CD4-positive, alpha-beta T cell treated with Interleukin-17A for 1 hour (primary cell): ENCODE measurements at places on chromosomes 12 and 14.

GRCh38 chr14:64654901-64655300 lies 49.3 kb upstream of the PLEKHG3 start:
- DNase-seq = no peak

DNA sequence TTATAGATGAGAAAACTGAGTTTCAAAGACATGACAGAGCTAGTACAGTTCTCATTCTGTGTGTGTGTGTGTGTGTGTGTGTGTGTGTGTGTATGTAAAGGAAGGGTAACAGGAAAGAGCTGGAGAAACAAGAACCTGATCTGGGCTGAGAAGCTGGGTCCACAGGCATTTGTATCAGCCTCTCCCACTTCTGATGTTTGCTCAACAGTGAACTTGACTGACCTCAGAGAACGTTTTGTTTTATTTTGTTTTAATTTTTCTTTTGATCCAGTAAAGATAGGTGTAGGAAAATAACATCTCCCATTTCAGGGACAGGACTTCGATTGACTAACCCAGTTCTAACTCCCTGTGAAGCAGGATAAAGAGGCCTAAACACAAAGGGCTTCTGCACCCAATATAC lies 85.4 kb downstream of the STXBP6 start:
- DNase-seq = no peak

- peak; percentile 58 for DNase-seq
These were observed 19.7 kb downstream of the VDR start for GRCh38 chr12:47885012-47885501.

- peak; percentile 38 for DNase-seq
These were observed 98.8 kb downstream of the CALM1 start for GRCh38 chr14:90495357-90496276.

DNA sequence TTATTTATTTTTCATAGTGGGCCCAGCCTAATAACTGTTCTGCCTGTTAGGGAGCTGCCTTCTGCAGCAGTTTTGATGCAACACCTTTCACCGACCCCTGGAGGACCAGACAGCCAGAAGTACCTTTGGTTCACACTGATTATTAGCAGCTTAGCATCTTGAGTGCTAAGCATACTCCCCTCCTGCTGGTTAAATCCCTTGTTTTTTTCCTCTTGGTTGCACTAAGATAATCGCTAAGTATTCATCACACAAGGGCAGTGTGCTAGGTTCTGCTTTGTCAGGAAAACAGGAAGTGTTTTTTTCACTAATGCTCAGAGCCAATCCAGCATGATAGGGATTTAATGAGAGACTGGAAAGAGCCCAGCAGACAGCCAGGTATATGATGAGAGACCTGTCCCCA lies 437.0 kb downstream of the FUT8 start:
- DNase-seq = no peak

- no peak for DNase-seq
These were observed 88.4 kb upstream of the PRKD1 start for GRCh38 chr14:30016002-30016401.

DNA sequence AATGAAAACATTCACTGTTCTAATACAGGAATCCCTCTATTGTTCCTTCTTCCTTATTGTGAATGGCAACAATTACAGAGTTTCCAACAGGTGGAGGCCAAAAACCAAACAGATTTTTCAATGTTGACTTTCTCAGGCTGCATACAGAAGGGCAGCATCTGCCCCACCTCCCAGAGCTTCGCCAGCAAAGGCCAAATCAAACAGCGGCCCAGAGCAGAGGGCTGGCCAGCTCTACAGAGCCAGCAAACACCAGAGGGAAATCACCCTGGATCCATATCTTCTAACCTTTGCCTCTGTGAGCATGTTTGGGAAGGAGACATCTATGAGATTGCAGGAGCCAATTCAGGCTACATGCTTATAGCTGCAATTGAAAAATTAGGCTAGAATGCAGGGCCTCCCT lies 4.4 kb upstream of the CRACR2A start:
- no peak for DNase-seq

GRCh38 chr14:84074626-84075025 lies 1455.3 kb upstream of the FLRT2 start:
- DNase-seq = no peak

GRCh38 chr14:106174206-106174605 lies 647.8 kb downstream of the TMEM121 start:
- DNase-seq = peak; percentile 78

GRCh38 chr14:67705211-67705610 lies 3.5 kb downstream of the RDH12 start:
- DNase-seq = no peak

DNA sequence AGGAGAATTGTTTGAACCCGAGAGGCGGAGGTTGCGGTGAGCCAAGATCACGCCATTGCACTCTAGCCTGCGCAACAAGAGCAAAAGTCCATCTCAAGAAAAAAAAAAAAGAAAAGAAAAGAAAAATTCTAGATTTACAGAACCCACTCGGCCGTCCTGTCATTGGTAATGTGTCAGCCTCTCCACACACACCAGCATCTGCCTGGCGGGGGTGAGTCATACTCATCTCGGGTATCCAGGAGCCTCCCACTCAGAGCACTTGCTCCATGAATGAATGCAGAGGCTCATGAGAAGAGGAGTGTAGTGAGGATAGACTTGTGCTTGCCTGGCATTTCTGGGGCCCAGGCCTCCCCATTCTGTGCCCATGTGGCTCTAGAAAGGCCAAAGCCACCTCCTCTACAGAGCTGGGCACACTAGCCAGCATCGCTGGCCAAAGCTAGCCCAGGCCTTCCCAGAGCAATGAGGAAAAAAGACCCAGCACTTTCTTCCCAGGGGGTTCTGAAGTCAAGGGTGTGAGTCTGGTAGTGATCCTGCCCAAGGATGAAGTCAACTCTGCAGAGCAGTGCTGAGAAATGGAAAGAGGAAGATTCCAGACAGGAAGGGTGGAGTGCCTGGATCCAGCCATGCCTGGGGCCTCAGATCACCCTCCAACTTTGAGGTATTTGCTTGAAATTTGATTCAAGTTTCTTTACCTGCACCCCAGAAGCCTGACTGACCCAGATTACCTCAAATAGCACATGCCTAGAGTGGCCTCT lies 31.2 kb upstream of the KLC1 start:
- no peak for DNase-seq

DNA sequence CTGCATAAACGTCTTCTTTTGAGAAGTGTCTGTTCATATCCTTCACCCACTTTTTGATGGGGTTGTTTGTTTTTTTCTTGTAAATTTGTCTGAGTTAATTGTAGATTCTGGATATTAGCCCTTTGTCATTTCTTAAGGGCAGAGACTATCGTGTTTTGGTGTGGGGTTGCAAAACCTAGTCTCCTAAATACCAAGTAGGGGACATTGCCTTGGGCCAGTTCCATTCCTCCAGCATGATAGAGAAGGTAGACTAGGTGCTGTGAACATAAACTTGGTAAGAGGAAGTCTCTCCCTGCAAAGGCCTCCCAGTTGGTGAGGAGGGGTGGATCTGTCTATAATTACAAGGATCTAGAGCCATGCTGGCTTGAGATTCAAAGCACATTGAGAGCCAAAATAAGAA lies 390.7 kb downstream of the VRK1 start:
- DNase-seq = no peak

- DNase-seq = no peak
These were observed 2.7 kb downstream of the GAPDH start for GRCh38 chr12:6536894-6537579.

DNA sequence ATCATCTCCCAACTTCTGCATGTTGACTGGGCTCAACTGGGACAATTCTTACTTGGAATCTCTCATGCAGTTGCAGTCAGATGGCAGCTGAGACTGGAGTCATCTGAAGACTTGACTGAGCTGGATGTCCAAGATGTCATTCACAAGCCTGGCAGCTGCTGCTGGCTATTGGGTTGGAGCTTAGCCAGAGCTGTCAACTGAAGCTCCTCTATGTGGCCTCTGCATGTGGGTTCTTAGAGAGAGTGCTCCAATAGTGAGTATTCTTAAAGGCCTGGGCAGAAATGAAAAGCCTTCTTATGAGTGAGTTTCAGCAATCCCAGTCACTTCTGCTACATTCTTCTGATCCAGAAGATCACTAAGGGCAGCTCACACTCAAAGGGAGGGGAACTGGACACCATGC lies 440.9 kb downstream of the LRIG3 start:
- no peak for DNase-seq

DNA sequence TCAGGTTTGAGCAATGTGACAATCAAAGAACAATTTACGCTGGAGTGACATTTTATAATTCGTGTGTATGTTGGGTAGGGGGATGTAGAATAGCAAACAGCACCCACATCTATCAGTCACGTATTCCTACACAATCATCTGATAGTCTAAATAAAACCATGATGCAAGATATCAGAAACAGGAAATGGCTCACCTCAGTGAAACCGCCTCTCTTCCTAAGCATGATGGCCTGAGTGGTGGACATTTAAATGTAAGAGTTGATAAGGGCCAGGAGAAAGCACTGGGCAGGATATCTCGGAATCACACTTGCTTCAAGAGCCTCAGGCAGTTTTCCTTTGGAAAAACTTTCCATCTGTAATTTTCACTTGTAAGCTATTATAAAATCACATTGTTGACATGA lies 128.2 kb downstream of the GRIP1 start:
- DNase-seq = no peak

- DNase-seq = no peak
These were observed 21.8 kb downstream of the G2E3 start for GRCh38 chr14:30580616-30581282.

DNA sequence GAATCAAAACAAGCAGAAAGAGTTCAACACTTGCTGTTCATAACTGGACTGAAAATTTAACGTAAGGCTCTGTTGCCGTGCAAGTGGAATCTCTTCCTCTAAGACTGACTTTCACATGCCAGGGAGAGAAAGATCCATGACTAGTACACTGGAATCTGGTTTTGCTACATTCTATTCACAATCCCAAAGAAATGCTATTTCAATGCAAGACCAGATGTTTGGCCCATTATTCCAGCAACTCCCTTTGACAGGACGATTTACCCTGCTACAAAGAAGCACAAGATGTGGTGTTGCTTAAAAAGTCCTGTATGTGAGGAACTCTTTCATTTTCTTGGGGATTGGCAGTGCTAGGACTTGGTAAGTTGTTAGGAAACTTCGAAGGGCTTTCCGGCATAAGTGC lies 17.4 kb downstream of the RFC5 start:
- DNase-seq = no peak

GRCh38 chr14:42869681-42870080 lies 1263.0 kb downstream of the LRFN5 start:
- no peak for DNase-seq

DNA sequence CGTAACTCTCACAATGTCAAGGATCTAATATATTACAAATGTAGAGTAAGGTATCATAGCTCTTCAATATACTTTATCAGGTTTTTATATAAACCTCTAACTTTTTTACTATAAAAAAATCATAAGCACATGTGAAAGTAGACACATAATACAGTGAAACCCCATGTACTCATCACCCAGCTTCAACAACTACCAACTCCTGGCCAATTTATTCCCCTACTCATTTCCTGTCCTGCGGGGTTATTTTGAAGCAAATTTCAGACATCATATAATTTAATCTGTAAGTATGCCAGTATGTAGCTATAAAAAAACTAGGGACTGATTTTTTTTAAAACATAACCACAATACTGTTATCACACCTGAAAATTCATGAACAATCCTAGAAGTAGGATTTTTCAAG lies 47.7 kb downstream of the NOPCHAP1 start:
- DNase-seq = no peak

- no peak for DNase-seq
These were observed 321.5 kb downstream of the TMEM117 start for GRCh38 chr12:44157359-44157758.

DNA sequence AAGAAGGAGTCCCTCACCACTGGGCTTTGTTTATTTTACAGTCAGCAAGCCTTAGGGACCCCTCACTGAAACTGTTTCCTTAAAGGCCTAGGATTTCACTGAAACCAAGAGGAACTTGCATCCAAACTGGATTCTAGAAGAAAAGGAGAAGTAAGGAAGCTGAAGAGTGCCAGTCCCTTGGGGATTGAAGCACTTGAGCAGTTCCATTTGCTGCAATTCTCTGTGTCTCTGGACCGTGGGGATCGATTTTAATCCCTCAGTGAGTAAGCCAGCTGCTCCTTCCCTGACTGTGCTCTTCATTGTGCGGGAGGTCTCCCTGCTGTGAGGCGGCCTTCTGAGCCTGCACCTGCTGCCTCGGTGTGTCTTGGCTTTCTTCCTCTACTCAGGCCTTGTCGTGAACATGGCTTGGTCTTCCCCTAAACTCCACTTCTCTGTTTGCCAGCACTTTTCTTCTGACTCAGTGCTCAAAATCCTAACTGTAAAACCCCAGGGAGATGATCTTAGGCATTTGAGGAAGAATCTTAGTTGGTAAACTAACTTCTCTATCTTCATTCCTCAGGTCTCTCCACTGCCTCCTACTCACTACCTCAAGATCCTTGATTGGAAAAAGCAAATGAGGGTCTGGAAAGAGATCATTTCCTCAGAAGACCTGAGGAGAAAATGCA lies 132.6 kb downstream of the SLC38A6 start:
- no peak for DNase-seq

GRCh38 chr14:105492031-105492970 lies 1.3 kb downstream of the TEDC1 start:
- peak; percentile 42 for DNase-seq

DNA sequence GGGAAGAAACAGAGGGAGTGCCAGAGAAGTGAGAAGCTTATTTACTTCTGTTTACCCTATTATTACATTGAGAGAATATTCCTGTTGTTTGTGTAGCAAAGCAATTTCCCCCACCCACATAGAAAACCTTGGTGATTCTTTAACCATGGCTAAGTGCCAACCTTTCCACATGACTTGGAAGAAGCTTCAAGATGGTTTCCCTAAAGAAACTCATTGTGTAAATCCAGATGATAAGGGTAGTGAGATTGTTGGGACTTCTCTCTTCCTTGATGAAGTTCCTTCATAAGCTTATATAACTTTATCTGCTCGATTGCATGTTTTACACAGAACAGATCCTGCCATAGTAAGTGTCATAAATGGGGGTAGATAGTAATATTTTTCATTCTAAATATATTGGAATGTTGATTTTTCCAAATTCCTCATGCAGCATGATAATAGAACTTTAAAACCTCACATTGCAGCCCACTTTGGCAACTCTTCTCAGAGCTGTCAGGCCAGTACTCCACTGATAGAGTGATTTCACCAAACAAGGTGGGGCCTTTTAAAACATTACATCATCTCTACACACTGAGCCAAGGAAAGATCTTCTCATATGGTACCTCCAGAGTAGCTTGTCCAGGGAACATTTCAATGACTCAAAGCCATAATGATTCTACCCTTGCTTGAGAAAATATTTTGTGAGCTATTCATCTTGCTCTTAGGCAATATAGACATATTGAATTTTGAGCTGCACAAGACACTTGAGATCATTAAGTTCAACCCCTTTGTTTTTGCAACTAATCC lies 47.8 kb upstream of the KIF21A start:
- DNase-seq = no peak

GRCh38 chr12:94263905-94264561 lies 115.7 kb downstream of the PLXNC1 start:
- no peak for DNase-seq

DNA sequence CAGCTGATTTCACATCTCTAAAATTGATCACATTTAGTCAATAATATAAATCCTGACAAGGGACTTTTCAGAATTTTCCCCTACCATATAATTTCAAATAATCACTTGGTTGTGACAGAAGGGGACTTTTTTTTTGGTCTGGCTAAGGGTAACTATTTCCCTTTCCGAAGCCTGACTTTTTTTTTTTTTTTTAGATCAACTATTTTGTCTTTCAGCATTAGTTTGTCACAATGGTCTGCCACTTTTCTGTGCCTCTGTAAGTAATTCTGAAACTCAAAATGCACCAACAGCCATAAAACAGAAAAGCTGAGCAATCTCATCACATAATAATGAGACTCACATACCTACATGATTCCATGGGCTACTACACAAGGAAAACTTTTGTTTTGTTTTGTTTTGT lies 266.4 kb downstream of the SSPN start:
- DNase-seq = no peak
